ENCODE measurements at places on chromosomes 5 and 9.

- DNase-seq: no peak
These were observed 76.9 kb upstream of the IFNK start for GRCh38 chr9:27447031-27447683.

- no peak for DNase-seq
These were observed 147.1 kb upstream of the PPP1R26 start for GRCh38 chr9:135332516-135332915.

DNA sequence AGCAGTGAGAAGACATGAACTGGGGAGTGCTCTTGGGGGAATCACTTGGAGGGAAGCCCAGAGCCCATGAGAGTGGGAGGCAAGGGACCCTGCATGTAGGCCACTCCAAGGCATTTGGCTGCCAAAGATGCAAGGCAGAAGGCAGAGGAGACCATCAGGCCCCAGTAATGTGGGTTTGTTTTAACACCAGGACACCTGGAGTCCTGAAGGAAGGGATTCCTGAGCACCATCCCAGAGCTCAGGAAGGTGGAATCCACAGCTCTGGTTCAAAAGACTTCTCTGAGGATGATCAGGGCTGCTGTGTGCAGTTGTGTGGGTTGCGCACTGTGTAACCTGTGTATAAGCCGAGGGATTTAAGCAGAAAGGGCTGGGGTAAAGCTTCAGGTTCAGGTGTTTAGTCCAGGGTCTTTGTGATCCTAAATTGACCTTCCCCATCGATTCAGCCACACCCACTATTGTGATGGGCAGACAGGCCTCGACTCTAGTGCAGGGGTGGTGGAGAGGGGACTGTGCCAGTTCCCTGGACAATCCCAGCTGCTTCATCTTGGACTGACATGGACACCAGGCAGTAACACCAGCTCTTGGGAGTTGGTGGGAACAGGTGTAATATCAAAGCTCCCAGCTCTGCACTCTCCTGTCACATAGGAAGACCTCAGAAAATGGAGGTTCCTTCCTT lies 11.0 kb downstream of the B4GALT7 start:
- DNase-seq: no peak

GRCh38 chr5:111574311-111574710 lies 62.0 kb upstream of the STARD4 start:
- no peak for DNase-seq

DNA sequence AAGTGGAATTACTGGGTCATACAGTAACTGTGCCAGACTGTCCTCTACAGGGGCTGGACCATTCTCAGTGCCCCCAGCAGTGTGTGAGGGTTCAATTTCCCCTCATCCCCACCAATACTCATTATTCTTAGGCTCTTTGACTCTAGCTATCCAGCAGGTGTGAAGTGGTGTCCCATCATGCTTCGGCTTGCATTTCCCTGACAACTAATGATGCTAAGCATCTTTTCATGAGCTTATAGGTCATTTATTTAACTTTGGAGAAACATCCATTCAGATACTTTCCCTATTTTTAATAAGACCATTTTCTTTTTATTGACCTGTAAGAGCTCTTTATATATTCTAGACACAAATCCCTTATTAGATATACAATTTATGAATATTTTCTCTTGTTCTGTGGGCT lies 63.6 kb downstream of the ADAMTS2 start:
- DNase-seq: no peak

DNA sequence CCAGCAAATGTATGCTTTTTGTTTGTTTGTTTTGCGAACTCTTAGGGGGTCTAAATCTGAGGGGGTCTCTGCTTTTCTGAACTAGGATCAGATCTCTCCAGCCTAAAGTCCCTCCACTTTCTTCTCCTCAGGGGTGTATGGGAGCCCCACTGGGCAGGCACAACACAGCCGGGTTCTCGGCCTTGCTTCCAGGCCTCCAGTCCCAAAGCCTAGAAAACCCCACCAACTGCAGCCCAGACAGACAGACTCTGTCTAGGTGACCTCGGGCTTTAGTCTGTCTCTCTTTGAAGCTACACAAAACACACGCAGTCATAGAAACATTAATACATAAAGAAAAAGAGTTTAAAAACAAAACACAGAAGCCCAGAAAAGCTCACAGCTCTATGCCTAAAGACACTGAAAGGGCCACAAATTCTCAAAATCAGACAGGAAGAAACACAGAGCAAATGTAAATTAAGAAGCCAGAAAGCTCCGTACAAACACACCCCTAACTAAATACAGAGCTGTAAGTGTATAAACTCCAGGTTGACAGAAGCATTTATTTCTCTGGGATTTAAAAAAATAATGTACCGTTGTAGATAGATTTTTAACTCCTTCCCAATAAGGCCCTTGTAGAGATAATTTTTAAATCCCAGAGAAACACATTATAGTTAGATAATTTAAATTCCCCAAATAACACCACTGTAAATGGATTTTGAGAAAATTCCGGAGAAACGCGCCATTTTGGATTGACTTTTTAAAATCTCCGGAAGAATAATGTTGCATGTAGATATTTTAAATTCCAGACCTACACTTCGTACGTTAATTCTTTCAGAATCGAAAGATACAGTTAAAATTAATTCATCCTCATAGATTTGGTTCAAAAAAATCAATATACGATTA lies 2.0 kb downstream of the PITX1 start:
- DNase-seq: no peak

DNA sequence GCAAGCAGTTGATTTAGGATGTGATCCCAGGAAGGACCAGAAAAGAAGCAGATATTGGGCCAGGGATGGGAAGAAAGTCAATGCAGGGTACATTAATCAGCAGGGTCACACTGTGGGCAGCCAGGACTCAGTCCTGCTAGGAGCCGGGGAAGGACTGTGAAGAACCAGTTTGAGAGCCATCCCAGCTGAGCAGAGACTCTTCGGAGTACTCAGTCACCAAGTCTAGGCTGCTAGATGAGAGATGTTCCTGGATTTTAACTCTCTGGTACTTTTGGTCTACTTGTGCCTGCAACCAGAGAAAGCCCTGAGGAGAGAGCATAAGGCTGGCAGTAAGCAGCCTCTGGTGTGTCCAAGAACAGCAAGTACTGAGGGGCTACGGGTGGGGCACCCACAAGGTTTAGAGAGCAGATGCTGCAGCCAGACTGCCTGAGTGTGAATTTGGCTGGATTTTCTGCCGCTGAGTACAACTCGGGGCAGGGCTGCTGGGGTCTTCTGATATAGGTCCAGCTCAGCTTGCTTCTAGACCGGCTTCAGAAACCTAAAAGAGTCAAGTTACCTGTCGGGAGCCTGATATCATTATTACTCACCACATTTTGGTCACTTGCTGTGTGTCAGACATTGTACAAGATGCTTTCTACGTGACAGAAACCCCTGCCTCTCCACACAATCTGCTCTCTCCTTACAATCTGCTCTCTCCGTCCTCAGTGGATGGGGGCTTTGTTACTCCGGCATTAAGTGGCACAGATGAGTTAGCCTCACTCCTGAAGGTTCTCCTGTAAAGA lies 250.2 kb upstream of the GAS1 start:
- no peak for DNase-seq

DNA sequence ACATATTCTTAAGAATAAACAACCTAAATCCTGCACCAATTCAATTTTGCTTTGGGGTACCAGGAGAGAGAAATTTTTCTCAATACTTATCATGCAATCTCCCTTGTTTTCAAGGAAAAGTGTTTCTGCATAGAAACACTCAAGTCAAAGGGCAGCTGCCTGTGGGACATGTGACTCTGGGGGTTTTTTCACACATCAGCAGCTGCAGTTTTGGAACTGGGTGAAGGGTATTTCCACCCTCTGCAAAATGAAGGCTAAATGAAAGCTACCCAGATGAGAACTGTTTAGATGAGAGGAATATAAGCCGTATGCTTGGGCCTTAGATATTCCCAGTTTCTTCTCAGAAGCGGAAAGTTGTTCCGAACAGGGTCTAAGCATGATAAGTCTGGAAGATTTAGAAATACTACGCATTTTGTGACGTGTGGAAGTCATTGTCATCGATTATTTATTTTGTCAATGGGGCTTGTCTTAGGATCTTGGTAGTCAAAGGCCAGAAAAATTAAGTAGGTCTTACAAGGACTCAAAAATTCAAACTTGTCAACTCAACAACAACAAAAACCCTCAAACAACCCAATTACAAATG lies 64.3 kb upstream of the BOD1 start:
- no peak for DNase-seq

GRCh38 chr9:19229595-19230354 lies 718 bp upstream of the DENND4C start:
- peak; percentile 57 for DNase-seq

- DNase-seq: no peak
These were observed 31.4 kb upstream of the MSX2 start for GRCh38 chr5:174692982-174693422.

DNA sequence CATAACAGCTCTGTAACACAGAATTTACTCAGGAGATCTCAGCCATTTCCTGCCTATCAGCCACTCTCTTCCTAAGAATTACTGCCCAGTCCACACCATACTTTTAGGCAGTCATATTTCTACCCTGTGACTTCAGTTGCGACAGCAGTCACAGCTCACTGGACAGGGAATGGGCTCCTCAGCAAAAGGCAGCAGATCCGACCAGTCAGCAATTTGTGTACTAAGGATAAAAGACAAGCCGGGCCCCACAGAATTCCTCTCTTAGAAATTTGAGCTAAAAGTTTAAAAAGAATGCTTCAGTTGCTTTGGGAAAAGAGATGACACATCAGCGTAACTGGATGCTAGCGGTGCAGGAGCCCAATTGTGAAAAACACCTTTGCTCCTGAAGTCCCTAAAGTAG lies 172.1 kb downstream of the ENC1 start:
- DNase-seq: no peak

- no peak for DNase-seq
These were observed 41.0 kb upstream of the PCSK1 start for GRCh38 chr5:96474073-96474472.

DNA sequence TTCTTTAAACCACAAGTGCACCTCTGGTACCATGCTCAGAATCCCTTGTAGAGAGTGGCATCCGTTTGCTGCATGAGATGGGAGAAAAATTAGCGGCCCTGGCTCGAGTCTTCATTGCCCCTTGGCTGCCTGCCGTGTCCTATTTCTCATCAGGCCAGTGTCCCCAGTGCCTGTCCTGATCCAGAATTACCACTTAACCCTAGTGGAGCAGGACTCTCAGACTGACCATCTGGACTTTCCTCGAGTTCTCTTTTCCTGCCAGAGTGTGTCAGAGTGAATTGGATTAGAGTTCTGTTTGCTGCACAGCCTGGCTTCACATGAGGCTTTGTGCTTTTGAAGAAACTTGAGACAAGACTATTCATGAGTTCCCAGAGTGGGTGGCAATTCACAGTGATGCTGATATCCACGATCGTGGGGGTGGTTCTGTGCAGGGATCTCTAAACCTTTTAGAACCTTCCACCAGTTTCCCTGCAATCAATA lies 92.6 kb downstream of the C9orf152 start:
- no peak for DNase-seq

GRCh38 chr5:147591120-147591519 lies 81.3 kb upstream of the DPYSL3 start:
- DNase-seq: no peak

GRCh38 chr5:148687427-148687826 lies 33.1 kb upstream of the HTR4 start:
- no peak for DNase-seq

- no peak for DNase-seq
These were observed 29.3 kb downstream of the RNF44 start for GRCh38 chr5:176507911-176508310.

DNA sequence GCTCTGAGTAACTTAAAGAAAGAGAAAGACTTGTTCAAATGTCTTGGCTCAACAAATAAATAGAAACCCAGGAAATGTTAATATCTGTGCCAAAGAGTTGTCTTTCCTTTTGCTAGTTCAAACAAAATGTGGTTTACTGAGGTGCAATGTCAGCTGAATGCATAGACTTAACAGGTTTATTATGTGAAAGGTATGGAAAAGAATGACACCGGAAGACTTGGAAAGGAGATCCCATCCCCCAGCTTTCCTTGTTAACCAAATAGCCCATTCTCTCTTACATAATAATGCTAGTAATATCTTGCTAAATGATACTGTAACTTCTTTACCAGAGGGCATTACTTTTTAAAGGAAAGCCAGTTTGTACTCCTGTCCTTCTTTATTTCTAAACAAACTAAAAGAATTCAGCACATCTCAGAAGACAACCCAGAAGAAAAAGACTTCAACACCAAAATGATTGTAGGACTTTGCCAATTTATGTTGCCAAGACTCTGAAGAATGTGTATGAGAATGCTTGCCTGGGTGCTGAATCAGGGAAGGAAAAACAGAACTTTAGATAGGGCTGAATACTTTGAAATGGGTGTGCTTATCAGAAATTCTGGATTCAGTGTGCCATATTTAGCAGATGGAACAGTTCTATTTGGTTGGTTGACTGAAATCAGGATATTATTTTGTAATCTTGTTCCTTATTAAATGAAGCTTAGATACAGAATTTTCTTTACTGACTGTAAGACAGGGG lies 344.1 kb downstream of the TMEM38B start:
- no peak for DNase-seq

DNA sequence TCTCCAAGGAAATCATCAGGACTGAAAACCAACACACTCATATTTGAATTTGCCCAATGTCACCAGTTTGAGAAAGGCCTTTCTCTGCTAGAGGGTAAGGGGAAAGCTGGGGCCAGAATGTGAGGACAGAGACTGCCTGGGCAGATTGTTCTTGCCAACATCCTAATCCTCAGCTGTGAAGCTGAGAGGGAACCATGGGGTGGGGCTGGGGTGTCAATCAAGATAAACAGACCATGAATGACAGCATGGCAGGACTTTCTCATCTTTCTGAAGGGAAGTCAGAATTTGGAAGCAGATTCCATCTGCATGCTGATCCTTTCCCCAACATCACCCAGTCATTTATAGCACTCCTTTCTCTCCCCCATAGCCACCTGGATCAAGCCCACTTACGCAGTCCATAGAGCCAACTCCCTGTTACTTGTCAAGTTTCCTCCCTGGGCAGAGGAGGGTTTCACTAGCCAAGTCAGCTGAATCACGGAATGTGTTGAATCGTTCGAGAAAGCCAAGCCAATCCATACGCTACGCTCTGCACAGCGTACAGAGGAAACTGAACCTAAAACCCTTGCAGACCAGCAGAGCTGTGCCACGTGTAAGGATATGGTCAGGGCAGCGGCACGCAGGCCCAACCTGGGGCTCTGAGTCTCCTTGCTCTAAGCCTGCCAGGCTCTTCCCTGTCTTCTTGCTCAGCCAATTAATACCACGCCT lies 14.9 kb downstream of the GLDC start:
- DNase-seq: no peak

DNA sequence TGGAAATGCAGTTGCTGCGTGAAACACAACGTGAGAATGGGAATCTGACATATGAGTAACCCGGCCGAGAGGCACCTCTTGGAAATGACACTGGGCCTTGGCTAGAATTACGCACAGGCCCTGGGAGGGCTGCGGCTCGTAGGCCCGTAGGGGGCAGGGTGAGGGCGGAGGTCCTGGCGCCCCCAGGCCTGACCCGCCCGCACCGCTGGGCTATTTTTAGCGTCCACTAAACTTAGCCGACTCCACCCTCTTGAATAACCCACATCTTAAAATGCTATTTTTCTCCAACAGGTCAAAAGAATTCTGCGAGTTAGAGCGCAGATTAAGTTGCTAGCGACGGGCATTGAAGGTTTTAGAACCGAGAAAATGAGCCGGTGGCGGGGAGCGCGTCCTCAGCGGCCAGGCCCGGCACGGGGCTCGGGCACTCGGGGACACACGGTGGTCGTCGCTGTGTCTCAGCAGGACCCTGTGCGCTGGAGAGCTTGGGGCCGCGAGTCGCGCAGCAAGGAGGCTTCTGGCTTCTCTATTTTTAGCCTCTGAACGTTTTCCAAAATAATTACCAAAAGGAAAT lies 168.5 kb downstream of the AUH start:
- no peak for DNase-seq

- no peak for DNase-seq
These were observed 39.3 kb downstream of the NTNG2 start for GRCh38 chr9:132201139-132201538.

Measured in HTR-8/SVneo (cell line).